Activated CD8-positive, alpha-beta T cell treated with anti-CD3 and anti-CD28 coated beads, Interleukin-2, amount 10 ng/mL, durations not matched to agents 7 days and 5 days (primary cell): ENCODE measurements at places on chromosomes 6 and 20.

DNA sequence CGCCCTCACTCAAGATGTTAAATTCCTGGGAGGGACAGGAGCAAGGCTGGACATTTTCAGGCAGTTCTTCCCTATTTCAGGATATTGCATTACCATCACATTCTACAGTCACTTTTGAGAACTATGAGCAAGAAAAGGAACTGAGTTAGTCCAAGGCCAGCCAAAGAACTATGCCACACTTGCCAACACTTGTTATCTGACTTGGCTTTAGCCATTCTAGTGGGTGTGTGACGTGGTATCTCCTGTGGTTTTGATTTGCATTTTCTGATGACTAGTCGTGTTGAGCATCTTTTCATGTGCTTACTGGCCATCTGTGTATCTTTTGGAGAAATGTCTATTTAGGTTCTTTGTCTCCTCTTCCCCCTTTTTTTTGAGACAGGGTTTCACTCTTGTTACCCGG, 12.0 kb downstream of the XRN2 start:
- no peak for DNase-seq

- DNase-seq, result no peak
Measured at GRCh38 chr6:98759459-98759858, 74.9 kb upstream of the POU3F2 start.

- DNase-seq, result no peak
Measured at GRCh38 chr6:107075951-107076381, 39.3 kb downstream of the BEND3 start.

DNA sequence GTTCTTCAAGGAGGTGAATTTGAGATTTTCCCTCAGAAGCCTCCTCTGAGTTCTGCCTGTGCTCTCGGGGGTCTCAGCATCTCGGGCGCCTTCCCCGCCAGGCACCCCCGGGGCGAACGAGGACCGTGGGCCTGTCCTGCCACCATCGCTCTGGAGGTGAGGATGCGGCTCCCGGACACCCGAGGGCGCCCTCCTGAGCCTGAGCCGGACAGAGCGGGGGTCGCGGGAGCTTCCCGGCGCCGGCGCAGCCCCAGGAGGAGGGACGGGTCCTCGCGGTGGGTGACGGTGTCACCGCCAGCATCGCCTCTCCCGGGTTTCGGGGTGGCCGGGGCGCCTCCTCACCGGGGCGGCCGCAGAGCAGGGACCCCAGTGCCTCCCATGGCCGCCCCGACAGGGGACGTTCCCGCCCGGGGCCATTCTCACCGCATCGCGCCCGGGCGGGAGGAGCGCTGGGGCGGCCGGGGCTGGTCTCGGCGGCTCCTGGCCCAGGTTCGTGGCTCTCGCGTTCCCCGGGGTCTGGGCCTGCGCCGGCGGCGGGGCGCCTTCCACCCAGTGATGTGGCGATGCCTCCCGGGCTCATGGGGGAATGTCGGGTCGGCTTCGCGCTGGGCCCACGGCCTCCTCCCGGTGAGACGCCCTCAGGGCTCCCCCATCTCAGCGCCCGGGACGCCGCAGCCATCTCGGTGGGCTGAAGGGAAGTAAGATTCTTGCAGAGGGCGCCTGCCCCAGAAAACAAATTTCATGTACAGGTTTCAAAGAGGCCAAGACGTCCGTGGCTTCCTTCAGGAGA, 210.5 kb downstream of the ERMARD start:
- DNase-seq, result peak; percentile 31

DNA sequence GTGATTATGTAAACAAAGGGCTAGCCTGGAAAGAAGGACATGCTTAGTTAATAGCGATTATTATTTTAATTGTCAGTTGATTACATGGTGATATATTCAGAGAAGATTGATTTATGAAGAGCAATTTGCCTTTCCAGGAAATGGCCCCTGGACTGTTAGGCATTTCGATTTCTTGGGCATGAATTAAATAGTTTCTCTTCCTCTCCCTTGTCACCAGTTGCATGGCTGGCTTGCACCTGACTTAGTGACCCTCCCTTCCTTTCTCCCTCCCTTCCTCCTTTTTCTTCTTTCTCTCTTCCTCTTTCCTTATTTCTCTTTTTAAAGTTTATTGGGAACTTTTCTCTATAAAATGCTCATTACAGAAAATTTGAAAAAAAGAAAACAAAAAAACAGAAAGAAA, 235.4 kb downstream of the CDC5L start:
- DNase-seq, result no peak

DNA sequence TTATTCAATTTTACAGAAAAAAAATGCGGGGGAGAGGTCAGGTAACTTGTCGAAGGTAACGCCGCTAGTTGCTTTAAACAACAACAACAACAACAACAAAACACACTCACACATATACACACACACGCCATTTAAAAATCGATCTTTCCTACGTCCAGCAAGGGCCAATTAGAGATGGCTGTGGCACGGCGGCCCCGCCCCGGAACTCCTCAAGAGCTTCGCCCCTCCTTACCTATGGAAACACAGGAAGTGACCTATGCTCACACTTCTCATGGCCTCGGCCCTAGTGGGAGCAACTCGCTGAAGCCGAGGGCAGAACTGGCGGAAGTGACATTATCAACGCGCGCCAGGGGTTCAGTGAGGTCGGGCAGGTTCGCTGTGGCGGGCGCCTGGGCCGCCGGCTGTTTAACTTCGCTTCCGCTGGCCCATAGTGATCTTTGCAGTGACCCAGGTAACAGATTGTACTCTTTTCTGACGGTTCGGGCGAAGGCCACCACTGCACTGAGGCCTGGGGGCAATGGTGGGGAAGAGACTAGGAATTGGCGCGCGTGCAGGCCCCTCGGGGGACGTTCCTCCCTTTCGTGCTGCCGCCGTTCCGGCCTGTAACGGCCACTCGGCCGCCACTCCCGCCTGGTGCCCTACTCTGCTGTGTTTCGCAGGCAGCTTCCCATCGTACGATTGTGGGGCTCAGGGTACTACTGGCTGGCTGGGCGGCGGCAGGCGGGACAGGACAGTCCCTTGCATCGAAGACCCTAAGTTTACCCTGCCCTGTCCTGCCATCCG, at the start of gene TBP:
Gene TBP (plus strand): TSS at position 357 of the 783 bp plus-strand sequence. CDS start 2,661 bp downstream, outside the sequence.
- peak; percentile 99 for DNase-seq

GRCh38 chr6:4025681-4026080, 53.3 kb downstream of the FAM217A start:
- no peak for DNase-seq

DNA sequence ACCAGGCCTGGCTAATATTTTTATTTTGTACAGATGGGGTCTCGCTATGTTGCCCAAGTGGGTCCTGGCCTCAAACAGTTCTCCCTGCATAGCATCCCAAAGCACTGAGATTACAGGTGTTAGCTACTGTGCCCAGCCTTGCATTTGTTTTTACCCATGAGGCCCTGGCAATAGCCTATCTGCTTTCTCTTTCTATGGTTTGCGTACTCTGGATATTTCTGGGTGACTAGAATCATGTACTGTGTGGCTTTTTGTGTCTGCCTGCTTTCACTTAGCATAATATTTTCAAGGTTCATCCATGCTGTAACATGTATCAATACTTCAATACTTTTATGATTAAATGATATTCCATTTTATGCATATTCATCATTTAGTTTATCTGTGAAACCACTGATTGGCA, 451.7 kb downstream of the GRIK2 start:
- DNase-seq, result no peak

DNA sequence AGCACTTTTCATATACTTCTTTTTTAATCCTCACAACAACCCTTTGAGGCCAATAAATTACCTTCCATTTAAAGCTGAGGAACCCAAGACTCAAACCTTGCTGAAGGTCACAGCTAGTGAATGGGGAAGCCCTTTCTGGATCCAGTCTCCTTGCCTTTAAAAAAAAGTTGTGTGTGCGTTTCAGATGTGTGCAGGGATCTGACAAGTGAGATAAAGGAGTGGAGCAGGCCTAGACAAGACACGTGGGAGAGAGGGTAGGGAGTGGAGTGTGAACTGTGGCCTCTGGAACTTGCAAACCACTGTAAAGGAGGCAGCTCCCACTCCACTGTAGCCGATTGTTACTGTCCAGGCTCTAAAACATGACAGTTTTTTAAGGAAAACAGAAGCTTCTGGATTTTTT, 1.9 kb downstream of the KLHL32 start:
- no peak for DNase-seq

GRCh38 chr20:25309395-25310267, 61.7 kb downstream of the PYGB start:
- DNase-seq, result no peak

DNA sequence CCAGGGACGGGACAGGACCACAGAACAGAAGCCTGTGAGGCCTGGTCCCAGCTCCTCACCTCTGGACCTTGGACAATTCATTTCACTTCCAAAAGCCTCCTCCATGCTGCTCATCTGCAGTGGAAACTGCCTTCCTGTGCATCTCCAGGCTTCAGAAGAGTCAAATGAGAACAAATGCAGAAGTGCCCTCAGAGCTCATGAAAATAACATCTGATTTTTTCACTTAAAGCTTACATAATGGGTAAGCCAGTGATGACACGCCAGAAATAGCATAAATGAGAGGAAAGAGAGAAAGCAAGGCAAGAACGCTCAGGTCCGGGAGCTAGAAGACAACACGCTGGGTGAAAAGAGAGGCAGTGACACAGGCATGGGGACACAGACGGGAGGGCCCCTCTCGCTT, 7.9 kb downstream of the CNKSR3 start:
- no peak for DNase-seq

GRCh38 chr6:107185391-107185970, 70.2 kb upstream of the BEND3 start:
- no peak for DNase-seq

DNA sequence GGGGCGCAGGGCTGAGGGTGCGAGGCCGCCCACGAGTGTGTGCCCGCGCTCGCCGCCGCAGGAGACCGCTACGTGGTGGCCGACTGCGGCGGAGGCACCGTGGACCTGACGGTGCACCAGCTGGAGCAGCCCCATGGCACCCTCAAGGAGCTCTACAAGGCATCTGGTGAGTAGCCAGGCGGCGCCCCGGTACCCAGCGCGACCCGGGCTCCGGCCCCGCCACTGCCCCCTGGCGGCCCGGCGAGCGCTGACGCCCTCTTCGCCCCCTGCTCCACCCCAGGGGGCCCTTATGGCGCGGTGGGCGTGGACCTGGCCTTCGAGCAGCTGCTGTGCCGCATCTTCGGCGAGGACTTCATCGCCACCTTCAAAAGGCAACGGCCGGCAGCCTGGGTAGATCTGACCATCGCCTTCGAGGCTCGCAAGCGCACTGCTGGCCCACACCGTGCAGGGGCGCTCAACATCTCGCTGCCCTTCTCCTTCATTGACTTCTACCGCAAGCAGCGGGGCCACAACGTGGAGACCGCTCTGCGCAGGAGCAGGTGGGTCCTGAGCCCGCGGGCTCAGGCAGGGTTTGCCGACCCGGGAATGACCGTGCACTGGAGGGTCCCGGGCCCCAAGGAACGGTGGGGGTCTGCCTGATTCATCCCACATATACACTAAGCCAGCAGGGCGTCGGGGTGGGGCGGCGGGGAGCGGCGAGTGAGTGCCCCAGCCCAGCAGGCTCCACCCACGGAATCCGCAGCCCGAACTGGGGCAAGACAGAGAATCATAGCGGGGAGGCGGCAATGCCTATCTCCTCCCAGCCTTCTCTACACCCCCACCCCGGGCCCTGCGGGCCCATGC, 17.4 kb downstream of the HSPA12B start:
- DNase-seq, result peak; percentile 34

DNA sequence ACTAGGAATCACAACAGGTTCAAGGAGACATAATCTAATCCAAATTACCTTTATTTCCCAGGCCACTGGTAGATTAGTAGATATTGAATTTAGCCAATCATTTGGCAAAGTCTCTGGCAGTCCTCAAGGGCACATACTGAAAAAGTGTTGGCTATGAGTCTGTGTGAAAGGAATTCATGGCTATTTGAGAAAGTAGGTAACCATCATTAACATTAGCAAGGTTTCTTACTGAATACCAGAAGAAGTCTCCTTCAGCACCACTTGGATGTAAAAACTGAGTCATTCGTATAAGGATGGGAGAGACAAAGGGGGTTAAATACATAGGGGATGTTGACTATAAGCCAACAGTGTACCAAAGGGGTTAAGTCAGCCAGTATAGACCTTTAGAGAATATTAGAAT, 36.7 kb downstream of the AGPAT4 start:
- no peak for DNase-seq
